Breast epithelium (tissue), 4 donors: ENCODE measurements at places on chromosomes 7 and 10. TPM values are rescaled to one million over a fixed set of nuclear protein-coding genes. Genes with fewer than 3 reads are reported as not detected.
A peak's percentile ranks its signal among the peaks of the same experiment; 100 is the strongest.

DNA sequence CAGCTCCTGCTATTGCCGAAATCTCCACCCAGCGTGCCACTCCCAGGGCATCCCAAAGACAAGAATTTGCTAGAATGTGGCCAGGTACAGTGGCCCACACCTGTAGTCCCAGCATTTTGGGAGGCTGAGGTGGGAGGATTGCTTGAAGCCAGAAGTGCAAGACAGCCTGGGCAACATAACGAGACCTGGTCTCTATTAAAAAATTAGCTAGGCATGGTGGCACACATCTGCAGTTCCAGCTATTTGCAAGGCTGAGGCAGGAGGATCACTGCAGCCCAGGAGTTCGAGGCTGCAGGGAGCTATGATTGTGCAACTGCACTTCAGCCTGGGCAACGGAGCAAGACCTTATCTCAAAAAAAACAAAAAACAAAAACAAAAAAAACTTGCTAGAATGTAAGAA, 73.3 kb upstream of the LYZL2 start:
- H3K4me3 ChIP-seq: no peak overlapping the region
- H3K4me1 ChIP-seq: no peaks in the 10 kb centered on the region
- no peak for DNase-seq
- no peaks in the 10 kb centered on the region for H3K36me3 ChIP-seq
- no peak overlapping the region for H3K27ac ChIP-seq
- H3K27me3 ChIP-seq: no peaks in the 10 kb centered on the region

GRCh38 chr7:31074403-31075085, 22.4 kb downstream of the ADCYAP1R1 start:
- H3K27me3 ChIP-seq: no peaks in the 10 kb centered on the region

- no peak overlapping the region for H3K27ac ChIP-seq
- H3K27me3 ChIP-seq: no peaks in the 10 kb centered on the region
- no peaks in the 10 kb centered on the region for H3K4me1 ChIP-seq
- no peaks in the 10 kb centered on the region for H3K36me3 ChIP-seq
Observed at GRCh38 chr10:77075926-77076325, 561.7 kb downstream of the KCNMA1 start.

GRCh38 chr7:101018271-101019167, 1.4 kb upstream of the MUC17 start:
- no peaks in the 10 kb centered on the region for H3K4me1 ChIP-seq
- H3K27me3 ChIP-seq: no peaks in the 10 kb centered on the region
- no peaks in the 10 kb centered on the region for H3K36me3 ChIP-seq

GRCh38 chr10:323651-324293, 188.5 kb downstream of the ZMYND11 start:
- peak overlapping the region; percentile 48 for H3K27ac ChIP-seq
- DNase-seq: no peak

- no peak for DNase-seq
- H3K27ac ChIP-seq: no peak overlapping the region
- H3K27me3 ChIP-seq: no peaks in the 10 kb centered on the region
- H3K36me3 ChIP-seq: no peaks in the 10 kb centered on the region
Observed at GRCh38 chr7:77266291-77266794, 66.7 kb upstream of the FGL2 start.

The SNCG gene
- total RNA-seq: 52.1 TPM

The CYP26C1 gene
- not detected for total RNA-seq

The KCNK18 gene
- not detected for total RNA-seq

The ANKRD30A gene
- total RNA-seq: 2.6 TPM

The SEC24C gene
- 50.1 TPM for total RNA-seq
